ENCODE measurements at places on chromosomes 7 and 10. TPM values are rescaled to one million over a fixed set of nuclear protein-coding genes. Genes with fewer than 3 reads are reported as not detected.

GRCh38 chr7:10106609-10107008, 867.1 kb upstream of the PHF14 start:
- peaks cover 8% of the 10 kb centered on the region for H3K4me1 ChIP-seq
- H3K27me3 ChIP-seq, result no peaks in the 10 kb centered on the region
- H3K4me3 ChIP-seq, result no peak overlapping the region

DNA sequence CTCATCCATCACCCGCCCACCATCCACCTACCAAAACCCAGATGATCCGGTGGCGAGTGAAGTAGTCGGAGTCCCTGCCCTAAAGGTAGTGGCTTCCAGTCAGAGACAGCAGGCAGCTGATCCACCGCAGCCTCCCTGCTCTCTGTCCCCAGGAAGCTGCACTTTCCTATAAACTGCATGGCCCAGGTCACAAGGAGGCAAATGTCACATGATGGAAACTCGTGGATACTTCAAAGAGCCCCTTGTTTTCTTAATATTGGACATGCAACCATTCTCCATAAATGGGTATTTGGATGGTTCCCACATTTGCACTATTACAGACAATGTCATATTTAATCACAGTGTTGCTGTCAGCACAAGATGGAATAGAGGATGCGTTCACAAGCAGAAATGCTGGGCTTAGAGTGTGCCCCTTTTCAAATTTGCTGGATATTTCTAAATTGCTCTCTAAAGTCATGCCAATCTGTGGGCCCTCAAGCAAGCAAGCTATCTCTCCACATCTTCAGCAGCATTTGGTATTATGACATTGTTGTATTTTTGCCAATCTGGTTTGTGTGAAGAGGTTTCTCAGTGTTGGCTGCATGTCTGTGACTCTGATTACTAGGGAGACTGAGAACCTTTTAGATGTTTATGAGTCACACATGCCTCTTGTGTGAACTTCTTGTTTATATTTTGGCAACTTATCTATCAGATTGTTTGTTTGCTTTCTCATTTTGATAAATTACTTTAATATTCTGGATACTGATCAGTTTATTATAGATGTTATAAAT, 822.0 kb downstream of the TNS3 start:
- DNase-seq, result no peak
- no peaks in the 10 kb centered on the region for H3K27me3 ChIP-seq
- peaks cover 3% of the 10 kb centered on the region for H3K4me1 ChIP-seq
- no peaks in the 10 kb centered on the region for H3K36me3 ChIP-seq

DNA sequence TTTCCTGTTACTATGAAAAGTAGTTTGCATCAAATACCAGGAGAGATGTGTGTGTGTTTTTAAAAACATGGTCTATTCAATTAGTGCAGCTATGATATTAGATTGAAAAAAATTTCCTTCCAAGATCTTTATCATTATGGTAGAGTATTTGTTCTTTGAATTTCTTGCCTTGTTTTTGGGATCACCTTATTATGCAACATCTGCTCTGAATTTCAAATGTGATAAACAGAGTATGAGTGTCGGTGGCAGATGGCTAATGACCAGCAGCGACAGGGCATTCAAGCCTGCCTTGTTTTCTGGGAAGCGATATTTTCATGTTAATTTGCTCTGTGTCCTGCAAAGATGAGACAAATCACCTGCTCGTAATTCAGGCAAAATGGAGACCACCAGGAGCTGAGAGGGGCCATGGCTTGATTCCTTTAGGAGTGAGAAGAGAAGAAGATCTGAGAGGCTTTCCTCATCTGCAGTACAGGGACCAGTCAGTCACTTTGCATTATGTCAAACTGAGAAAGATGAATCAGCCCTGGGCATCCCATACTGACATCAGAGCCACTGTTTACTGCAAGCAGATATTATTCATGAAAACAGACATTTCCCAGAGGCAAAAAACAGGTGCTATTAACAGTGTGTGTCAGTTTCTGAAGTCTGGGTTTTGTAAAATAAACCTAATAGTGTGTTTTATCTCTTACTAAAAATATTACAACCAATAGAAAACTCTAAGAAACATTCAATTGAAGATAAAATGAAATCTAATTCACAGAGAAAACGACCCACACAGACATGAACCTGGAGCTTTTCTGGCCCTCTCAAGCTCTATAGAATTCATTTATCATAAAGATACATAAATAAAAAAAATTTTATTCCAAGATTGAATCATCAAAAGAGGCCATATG, 67.6 kb downstream of the CDK6 start:
- H3K4me1 ChIP-seq, result no peaks in the 10 kb centered on the region
- no peak overlapping the region for H3K4me3 ChIP-seq
- DNase-seq, result no peak
- H3K27ac ChIP-seq, result no peak overlapping the region
- no peaks in the 10 kb centered on the region for H3K27me3 ChIP-seq
- H3K36me3 ChIP-seq, result no peaks in the 10 kb centered on the region

DNA sequence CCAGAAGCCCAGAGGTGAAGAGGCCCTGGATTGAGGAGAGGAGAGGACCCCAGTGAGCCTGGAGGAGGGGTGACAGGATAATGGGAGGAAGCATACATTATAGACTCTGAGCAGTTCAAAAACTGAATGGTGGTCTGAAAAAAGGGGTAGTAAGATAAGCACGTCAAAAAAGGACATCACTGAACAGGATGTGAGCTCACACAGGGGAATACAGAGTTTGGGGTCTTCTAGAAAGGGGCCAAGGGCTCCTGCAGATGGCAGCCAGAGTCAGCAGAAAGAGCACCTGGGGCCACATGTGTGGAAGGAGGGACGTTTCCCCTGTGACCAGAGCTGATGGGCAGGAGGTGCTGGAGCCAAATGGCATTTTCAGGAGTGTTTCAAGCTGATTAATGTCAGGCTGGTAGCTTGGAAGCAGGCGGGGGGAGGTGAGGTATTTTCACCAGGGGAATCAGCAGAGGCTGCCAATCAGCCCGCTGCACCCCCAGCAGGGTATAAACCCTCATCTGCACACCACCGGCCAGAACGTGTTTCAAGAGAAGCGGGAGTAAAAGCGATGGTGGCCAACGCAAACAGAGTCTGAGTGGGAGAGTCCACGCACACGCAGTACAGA, 85.8 kb downstream of the TNS3 start:
- peak overlapping the region; percentile 28 for H3K27ac ChIP-seq
- no peaks in the 10 kb centered on the region for H3K36me3 ChIP-seq
- H3K4me3 ChIP-seq, result no peak overlapping the region
- DNase-seq, result no peak
- no peaks in the 10 kb centered on the region for H3K27me3 ChIP-seq

GRCh38 chr10:131961047-131961776, 20.5 kb downstream of the BNIP3 start:
- no peaks in the 10 kb centered on the region for H3K27me3 ChIP-seq
- no peak overlapping the region for H3K4me3 ChIP-seq
- peak overlapping the region; percentile 31 for H3K27ac ChIP-seq
- peak; percentile 86 for DNase-seq

DNA sequence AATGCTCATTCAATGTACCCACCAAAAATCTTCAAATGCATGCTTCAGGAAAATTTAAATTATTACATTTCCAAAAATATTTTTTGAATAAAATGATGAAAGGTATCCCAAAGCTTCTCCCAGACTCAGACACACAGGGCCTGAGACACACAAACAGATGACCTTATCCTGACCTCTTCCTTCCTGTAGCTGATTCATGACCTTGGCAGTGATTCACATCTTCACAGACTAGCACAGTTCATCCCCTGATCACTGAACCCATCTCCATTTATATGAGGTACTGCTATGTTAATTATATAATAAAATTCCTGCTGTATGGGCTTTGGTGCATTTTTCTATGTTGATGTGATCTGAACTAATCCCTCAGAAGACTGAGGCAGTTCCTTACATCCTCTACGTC, 265.0 kb upstream of the GLI3 start:
- no peak overlapping the region for H3K27ac ChIP-seq
- H3K27me3 ChIP-seq, result no peaks in the 10 kb centered on the region
- DNase-seq, result no peak
- H3K4me1 ChIP-seq, result no peaks in the 10 kb centered on the region

DNA sequence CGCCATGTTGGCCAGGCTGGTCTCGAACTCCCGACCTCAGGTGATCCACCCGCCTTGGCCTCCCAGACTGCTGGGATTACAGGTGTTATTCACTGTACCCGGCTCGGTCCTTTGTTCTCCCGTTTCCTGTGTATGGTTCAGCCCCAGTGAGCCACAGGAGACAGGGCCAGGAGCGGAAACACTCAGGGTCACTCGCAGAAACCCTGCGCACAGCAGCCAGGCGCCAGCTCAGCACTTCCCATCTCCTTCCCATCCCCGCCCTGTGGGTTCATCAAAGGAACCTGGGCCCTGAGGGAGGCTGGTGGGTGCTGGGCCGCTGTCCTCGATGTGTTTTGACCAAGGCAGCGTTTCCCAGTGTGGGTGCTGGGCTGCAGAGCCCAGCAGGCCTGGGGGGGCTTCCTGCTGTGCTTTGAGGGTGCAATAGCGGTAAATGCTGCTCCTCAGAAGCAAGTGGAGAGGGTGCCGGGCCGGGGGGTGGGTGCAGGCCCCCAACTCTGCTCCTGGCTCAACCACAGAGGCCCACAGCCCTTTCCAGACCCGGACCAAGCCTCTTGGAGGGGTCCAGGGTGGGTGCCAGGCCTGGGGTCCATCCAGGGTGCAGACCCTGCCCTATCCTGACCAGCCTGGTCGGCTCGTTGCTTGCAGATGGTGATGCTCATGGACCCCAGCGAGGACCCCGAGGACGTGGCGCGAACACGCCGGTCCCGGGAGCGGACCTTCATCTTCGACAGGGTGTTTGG, 15.3 kb upstream of the CHST12 start:
- H3K27ac ChIP-seq, result no peak overlapping the region
- no peaks in the 10 kb centered on the region for H3K27me3 ChIP-seq
- DNase-seq, result no peak

DNA sequence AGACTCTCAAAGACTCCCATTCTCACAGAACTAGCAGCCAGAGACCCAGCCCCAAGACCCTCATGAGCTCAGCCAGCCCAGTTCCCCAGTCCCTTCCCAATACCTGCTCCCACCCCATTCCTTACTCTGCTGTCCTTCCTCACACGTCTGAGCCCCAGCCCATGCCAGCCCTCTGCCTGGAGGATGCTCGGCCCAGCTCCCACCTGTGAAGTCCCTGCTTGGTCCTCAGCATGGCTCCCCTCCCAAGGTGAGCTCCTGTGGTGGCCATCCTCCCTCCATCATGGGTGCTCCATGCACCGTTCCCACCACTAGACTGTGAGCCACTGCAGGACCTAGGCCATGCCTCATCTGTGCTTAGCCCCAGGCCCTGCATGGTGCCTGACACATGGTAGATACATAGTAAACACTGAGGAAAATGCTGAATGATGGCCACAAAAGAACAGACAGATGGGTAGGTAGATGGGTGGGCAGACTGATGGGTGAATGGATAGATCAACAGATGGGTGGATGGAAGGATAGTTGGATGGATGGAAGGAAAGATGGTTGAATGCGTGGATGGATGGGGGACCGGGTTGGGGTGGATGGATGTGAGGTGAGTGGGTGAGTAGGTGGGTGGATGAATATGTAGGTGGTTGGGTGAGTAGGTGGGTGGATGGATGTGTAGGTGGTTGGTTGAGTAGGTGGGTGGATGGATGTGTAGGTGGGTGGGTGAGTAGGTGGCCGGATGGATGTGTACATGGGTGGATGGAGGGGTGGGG, 138.9 kb downstream of the GRID1 start:
- H3K27me3 ChIP-seq, result no peaks in the 10 kb centered on the region
- no peak for DNase-seq
- H3K36me3 ChIP-seq, result no peaks in the 10 kb centered on the region
- no peak overlapping the region for H3K4me3 ChIP-seq

- H3K27ac ChIP-seq, result no peak overlapping the region
- no peaks in the 10 kb centered on the region for H3K4me1 ChIP-seq
- no peak for DNase-seq
- H3K36me3 ChIP-seq, result no peaks in the 10 kb centered on the region
- no peaks in the 10 kb centered on the region for H3K27me3 ChIP-seq
Measured at GRCh38 chr10:96685306-96685705, 35.0 kb downstream of the PIK3AP1 start.

GRCh38 chr7:20284771-20285143, 45.9 kb upstream of the ITGB8 start:
- H3K27me3 ChIP-seq, result no peaks in the 10 kb centered on the region
- H3K36me3 ChIP-seq, result no peaks in the 10 kb centered on the region
- H3K4me1 ChIP-seq, result no peaks in the 10 kb centered on the region
- DNase-seq, result no peak
- H3K4me3 ChIP-seq, result no peak overlapping the region
- H3K27ac ChIP-seq, result no peak overlapping the region

GRCh38 chr10:50579491-50580261, 44.1 kb downstream of the SGMS1 start:
- no peaks in the 10 kb centered on the region for H3K36me3 ChIP-seq
- H3K27me3 ChIP-seq, result no peaks in the 10 kb centered on the region
- peak overlapping the region; percentile 78 for H3K27ac ChIP-seq
- peaks cover 31% of the 10 kb centered on the region for H3K4me1 ChIP-seq
- H3K4me3 ChIP-seq, result no peak overlapping the region

GRCh38 chr7:135943134-135943879, 33.9 kb downstream of the MTPN start:
- H3K27ac ChIP-seq, result no peak overlapping the region
- no peaks in the 10 kb centered on the region for H3K36me3 ChIP-seq
- no peak overlapping the region for H3K4me3 ChIP-seq
- DNase-seq, result no peak
- H3K27me3 ChIP-seq, result no peaks in the 10 kb centered on the region
- no peaks in the 10 kb centered on the region for H3K4me1 ChIP-seq

DNA sequence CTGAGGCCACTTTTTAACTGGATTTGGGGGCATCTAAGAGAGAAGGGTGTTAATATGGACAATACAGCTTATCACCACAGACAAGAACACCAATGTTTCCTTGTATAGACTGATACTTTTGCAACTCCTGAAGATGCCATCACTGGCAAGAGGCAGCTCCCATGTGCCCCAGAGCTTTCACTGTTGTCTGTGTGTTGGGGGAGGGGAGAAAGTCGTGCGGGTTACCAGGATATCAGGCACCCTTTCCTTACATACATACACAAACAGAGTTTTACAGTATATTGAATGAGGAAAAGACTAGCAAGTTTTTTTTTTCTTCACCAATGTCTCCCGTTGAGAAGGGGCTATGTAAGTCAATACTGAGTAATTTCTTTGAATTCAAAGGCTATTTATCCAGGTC, 4.1 kb upstream of the DLX6 start:
- no peaks in the 10 kb centered on the region for H3K36me3 ChIP-seq
- no peak overlapping the region for H3K4me3 ChIP-seq
- no peak for DNase-seq
- H3K27me3 ChIP-seq, result peaks cover 37% of the 10 kb centered on the region
- no peaks in the 10 kb centered on the region for H3K4me1 ChIP-seq

- no peaks in the 10 kb centered on the region for H3K4me1 ChIP-seq
- H3K27me3 ChIP-seq, result no peaks in the 10 kb centered on the region
- no peak overlapping the region for H3K27ac ChIP-seq
- H3K4me3 ChIP-seq, result no peak overlapping the region
Measured at GRCh38 chr7:131618391-131618790, 62.0 kb upstream of the PODXL start.

GRCh38 chr10:68046642-68047041, 28.4 kb downstream of the HERC4 start:
- H3K4me3 ChIP-seq, result no peak overlapping the region
- no peaks in the 10 kb centered on the region for H3K36me3 ChIP-seq
- H3K4me1 ChIP-seq, result no peaks in the 10 kb centered on the region
- no peak for DNase-seq

SPRN gene
- total RNA-seq, result 0.03 TPM

MYL10 gene
- not detected for total RNA-seq

KIAA1217 gene
- 15.0 TPM for total RNA-seq

GIMAP5 gene
- total RNA-seq, result 2.8 TPM

ANXA8L1 gene
- not detected for total RNA-seq

WEE2 gene
- not detected for total RNA-seq

COBL gene
- total RNA-seq, result 32.0 TPM

SEC61G gene
- total RNA-seq, result 75.1 TPM

IFIT5 gene
- total RNA-seq, result 5.1 TPM

MALRD1 gene
- not detected for total RNA-seq

FAM237B gene
- total RNA-seq, result not detected

GSTO2 gene
- total RNA-seq, result 18.5 TPM
